ENCODE measurements at places on chromosomes 13 and 19.

- DNase-seq: no peak
Observed at GRCh38 chr13:28320209-28320608, 174.7 kb downstream of the FLT1 start.

DNA sequence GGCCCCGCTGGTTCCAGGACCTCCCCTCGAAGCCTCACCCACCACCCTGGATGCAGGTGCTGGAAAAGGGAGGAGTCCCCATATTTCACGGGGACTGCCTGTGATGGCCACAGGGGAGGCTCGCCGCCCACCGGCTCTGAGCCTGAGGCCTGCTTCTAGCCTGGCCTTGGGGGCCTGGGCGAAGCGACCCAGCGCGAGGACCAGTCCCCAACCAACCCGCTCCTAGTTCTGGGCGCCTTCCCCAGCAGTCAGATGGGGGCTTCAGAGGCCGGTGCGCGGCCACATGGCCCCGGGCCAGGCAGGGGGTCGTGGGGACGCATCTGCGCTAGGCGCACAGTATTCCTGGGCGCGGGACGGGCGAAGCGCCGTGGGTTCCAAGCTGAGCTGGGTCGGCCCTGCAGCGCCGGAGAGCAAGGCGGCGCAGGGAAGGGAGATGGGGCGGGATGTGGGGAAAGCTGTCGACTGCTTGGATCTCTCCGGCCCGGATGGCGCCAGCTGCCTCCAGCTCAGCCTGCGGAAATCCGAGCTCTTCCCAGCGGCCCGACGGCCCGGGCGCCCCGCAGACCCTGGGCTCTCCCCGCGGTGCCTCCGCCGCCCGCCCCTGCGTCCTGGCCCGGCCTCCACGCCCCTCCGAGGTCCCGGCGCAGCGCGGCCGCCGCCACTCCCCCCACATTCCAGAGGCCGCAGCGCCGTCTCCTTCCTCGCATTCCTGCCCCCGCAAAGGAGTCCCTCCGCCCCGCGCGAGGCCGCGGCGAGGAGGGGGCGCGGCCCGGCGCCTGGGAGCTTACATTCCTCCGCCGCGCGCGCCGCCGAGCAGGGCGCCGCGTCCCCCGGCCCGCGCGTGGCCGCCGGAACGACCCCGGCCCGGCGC, at the start of gene WTIP:
Gene WTIP (plus strand): TSS at position 788 of the 871 bp plus-strand sequence. CDS start 217 bp downstream, outside the sequence.
- no peak for DNase-seq

GRCh38 chr19:10191347-10191746, 3.4 kb downstream of the DNMT1 start:
- no peak for DNase-seq

DNA sequence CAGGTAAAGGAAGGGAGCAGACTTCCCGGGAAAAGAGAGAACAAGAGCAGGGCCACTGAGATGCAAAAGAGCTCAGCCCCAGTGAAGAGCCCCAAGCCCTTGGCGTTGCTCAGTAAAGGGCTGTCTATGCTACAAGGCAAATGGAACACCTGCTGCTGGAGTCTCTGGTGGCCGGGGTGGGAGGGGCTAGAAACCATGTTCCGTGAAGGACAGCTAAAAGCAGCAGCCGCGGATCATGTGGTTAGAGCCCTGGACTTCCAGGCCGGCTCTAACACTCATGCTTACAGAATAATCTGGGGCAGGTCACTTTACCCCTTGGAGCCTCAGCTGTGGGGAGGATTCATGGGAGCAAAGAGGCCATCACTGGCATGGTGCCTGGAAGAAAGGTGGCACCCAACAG, 17.8 kb downstream of the POU2F2 start:
- DNase-seq: no peak

GRCh38 chr19:48085076-48085475, 25.5 kb downstream of the PLA2G4C start:
- no peak for DNase-seq
